Dermis blood vessel endothelial cell (primary cell): ENCODE measurements at places on chromosomes 6 and 20.

DNA sequence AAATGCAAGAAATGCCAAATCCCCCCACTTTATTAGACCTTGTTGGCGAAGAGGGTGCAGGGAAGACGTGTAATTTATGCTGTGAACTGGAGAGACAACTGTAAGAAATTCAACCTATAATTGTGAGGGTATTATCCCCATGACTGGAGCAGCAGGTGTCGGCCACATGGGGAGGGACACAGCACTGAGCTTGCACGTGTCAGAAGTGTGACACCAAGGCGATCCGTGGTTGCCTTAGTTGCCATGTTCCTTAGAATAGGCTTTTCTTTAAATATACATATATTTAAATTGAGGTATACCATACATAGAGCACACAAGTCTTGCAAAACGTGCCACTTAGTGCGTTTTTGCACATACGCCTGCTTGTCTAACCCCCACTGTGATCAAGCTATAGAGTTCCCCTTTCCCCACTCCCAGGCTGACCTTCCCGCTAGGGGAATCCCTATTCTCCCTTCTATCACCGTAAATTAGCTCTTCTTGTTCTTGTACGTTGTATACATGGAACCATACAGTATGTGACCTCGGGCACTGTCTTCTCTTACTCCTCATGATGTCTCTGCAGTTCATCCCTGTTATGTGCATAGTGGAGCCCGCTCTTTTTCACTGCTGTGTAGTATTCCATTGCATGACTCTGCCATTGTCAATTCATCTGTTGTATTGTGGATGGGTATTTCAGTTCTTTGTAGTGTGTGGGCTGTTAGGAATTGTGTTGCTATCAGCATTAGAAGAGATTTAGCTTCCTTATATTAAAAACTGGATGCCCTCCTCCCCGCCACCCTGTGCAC lies 81.6 kb upstream of the PMEPA1 start:
- no peak for DNase-seq

GRCh38 chr6:4610256-4610655 lies 165.9 kb upstream of the CDYL start:
- peak; percentile 73 for DNase-seq

GRCh38 chr20:53800883-53801604 lies 207.4 kb upstream of the ZNF217 start:
- DNase-seq: no peak

DNA sequence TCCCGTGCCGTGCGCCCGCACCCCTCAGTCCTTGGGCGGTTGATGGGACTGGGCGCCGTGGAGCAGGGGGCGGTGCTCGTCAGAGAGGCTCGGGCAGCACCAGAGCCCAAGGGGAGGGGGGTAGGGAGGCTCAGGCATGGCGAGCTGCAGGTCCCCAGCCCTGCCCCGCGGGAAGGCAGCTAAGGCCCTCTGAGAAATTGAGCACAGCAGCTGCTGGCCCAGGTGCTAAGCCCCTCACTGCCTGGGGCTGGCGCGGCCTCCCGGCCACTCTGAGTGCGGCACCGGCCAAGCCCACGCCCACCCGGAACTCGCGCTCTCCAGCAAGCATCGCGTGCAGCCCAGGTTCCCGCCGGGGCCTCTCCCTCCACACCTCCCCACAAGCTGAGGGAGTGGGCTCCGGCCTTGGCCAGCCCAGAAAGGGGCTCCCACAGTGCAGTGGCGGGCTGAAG lies 16.4 kb downstream of the SOX4 start:
- DNase-seq: no peak

DNA sequence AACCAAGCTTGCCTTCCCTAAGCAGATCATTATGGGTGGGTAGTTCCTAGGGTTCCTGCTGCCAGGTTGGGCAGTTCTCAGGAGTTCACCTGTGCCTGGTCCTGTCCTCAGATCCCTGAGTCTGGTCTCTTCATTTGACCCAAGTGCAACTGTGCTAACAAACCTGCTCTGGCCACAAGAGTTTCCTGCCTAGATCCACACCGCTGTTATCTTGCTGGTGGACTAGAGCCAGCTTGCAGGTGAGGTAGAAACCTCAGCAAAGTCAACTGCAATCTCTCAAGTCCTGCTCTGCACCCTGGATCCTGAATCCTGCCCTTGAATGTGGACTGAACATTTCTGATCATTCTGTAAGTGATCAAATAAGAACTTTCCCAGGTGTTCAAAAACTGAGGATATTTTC lies 191.8 kb upstream of the LRFN2 start:
- DNase-seq: no peak

GRCh38 chr6:141354191-141354955 lies 778.4 kb upstream of the GJE1 start:
- DNase-seq: no peak

- no peak for DNase-seq
Observed at GRCh38 chr20:50298554-50299324, 108.1 kb downstream of the CEBPB start.

GRCh38 chr6:116424001-116424400 lies 37.2 kb upstream of the CALHM6 start:
- DNase-seq: no peak

DNA sequence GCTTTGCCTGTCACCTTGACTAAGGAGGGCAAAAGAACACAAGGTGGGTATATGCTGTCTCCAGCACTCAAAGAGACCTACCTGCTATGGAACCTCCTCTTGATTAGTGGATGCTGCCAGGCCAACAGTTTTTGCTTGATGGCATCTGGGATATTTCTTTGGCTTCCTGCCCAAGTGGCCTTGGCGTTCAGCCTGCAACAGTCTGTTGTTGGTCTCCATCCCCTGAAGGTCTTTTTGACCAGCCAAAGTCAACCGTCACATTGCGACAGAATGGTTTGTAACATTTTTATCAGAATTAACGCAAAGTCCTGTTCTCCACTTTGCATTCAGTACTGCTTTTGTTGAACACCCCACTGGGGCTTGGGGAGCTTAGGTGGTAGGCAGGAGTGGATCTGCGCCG lies 37.1 kb downstream of the SERPINB1 start:
- no peak for DNase-seq

DNA sequence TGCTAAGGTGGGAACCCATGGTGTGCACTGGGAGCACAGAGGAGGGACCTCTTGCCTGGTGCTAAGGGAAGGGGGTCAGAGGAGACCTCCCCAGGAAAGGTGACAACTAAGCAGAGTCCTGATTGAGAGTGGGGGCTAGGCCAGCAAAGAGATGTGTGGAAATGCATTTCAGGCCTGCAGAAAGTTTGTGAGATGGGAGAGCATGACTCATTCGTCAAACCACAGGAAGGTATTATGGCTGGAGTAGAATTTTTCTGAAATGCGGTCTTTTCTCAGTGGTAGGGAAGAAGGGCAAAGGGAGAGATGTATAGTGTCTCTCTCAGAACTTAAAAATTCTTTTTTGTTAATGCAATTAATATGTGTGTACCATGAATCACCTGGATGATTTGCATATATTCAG lies 23.6 kb upstream of the EDN1 start:
- DNase-seq: no peak

DNA sequence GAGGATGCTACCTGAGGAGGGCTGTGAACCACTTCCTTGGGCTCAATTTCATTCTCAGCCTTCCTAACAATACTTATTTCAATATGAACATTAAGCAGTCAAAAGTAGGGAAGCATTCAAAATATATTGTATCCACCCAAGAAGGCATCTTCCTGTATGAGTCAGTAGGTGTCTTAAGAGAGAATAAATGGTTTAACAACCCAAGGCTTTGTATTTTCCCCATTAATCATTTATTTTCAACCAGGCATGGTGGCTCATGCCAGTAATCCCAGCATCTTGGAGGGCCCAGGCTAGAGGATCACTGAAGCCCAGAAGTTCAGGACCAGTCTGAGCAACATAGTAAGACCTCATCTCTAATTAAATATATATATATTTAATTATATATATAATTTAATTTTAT lies 74.5 kb upstream of the MARCKS start:
- DNase-seq: no peak

DNA sequence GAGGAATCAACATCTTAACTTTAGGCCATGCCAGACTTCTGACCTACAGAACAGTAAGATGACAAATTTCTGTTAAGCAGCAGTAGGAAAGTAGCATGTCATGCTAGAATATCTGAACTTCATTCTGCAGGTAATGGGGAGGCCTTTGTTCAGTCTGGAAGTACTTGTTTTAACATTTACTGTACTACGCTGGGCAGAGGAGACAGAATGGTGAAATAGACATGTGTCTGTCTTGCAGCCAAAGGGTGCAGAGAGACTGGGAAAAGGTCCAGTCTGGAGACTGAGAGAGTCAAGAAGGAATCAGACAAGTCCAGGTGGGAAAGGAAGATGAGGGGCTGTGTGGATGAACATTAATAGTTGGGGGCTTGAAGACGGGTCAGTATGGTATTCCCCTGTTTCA lies 17.5 kb upstream of the ZBTB2 start:
- DNase-seq: no peak

DNA sequence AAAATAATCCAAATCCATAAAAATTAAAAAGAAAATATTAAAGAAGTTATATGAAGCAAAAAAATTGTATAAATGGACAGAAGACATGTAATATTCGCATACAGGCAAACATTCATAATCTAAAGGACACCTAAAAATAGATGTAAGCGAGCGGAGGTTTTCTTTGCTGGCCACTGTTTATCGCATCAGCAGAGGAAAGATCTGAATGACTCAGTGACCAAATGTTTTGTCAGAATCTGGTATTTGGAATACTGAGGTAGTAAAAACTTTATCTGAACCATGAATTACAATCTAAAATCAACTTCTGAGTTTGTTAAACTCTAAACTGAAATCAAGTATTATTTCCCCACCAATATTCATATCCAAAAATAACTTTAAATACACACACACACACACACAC lies 7.8 kb downstream of the TSPYL4 start:
- DNase-seq: peak; percentile 53

- DNase-seq: no peak
Observed at GRCh38 chr6:3788408-3789017, 37.0 kb upstream of the PXDC1 start.

- DNase-seq: peak; percentile 71
Observed at GRCh38 chr6:9540126-9540525, 874.7 kb downstream of the TFAP2A start.

DNA sequence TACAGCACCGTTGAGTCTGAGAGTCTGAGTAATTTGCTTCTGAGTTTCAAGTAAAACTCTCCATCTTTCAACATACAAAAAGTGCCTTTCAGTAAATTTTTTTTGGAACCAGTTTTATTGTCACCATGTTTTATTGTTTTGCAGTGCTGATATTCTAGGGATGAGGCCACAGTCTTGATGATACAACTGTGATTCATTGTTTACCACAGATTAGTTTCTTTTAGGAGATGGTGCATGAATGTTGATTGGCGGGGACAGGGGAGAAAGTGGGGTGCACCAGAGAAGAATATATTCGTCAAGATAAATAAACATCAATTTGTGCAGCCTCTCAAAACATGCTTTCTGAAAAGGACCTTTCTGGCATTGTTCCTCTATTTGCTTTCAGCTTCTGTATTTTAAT lies 109.0 kb downstream of the MCHR2 start:
- DNase-seq: no peak

- peak; percentile 79 for DNase-seq
Observed at GRCh38 chr6:157518397-157519250, 137.6 kb downstream of the ZDHHC14 start.

DNA sequence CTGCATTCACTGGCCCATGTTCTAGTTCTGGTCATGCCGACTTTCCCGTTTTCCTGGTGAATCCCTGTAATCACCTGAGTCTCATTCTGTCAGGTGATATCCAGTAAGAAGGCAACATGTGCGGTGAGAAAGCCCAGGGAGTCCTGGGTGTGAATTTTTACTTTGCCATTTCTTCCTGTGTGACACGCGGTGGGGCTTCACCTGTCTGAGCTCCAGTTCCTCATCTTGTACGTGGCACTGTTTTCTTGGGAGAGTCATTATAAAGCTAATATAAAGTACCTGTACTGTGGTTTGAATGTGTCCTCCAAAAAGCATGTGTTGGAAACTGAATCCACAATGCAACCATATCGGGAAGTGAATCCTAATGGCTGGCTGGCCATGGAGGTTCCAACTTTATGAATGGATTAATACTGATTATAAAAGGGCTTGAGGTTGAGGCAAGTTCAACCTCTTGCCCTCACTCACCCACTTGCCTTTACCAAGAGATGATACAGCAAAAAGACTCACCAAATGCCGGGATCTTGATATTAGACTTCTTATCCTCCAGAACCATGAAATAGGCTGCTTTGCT lies 5.1 kb downstream of the HLA-E start:
- DNase-seq: no peak

DNA sequence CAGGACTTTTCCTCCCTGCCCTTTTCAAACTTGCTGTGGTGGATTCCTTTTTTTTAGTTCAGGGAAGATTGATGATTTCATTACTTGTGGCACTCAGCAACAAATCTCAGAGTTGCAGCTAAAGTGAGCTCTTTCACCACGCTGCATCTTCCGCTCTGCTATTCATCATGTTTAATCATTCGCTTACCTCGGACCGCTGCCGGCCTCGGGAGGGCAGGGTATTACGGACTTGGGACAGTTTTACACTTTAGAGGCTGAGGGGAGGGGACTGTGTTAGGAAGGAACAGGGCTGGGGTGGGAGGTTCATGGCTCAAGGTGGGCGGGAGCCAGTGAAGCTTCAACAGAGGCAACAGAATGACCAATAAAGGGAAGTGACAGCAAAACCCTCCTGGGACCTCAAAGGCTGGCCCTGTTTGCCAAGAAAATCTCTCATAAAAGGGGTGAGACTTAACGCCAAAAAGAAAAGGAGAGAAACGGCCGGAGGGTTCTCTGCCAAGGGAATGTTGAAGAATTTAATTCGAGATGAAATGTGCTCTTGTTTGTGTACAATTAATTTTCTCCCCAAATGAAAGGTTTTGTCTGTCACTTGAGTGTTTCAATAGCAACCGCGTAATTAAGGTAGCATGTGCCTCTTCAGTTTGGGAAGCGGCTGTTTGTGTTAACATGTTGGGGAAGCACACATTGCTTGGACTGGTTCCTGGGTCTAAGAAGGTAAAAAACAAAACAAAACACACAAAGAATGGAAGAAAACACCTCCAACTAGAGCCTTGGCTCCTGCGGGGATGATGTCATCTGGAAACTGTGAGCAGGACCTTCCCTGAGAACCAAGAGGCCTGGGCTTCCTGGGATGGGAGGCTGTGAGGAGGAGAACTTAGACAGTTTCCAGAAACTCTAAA lies 72.5 kb upstream of the SULF2 start:
- DNase-seq: peak; percentile 71

DNA sequence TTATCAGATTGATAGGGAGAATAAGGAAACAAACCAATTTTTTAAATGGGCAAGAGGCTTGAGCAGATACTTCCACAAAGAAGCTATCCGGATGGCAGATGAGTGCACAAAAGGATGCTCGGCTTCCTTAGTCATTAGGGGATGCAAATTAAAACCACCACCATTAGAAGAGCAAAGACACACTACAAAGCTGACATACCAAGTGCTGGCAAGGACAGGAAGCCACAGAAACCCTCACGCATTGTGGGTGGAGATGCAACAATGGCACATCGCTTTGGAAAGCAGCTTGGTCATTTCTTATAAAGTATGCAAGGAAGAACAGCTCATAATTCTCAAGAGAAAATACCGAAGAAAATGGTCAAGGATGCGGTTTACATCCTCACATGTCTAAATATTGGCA lies 19.8 kb downstream of the BFSP1 start:
- no peak for DNase-seq

GRCh38 chr6:168145747-168146596 lies 67.0 kb upstream of the FRMD1 start:
- DNase-seq: no peak

- no peak for DNase-seq
Observed at GRCh38 chr6:24546439-24546838, 51.7 kb downstream of the ALDH5A1 start.

GRCh38 chr20:62702895-62703852 lies 5.5 kb upstream of the NTSR1 start:
- peak; percentile 96 for DNase-seq

GRCh38 chr20:25063981-25064380 lies 6.0 kb upstream of the ACSS1 start:
- DNase-seq: no peak

- no peak for DNase-seq
Observed at GRCh38 chr6:39076623-39077535, 28.3 kb downstream of the GLP1R start.
